AG20443 (cell line): ENCODE measurements at places on chromosomes 16 and 17.
A peak's percentile ranks its signal among the peaks of the same experiment; 100 is the strongest.

DNA sequence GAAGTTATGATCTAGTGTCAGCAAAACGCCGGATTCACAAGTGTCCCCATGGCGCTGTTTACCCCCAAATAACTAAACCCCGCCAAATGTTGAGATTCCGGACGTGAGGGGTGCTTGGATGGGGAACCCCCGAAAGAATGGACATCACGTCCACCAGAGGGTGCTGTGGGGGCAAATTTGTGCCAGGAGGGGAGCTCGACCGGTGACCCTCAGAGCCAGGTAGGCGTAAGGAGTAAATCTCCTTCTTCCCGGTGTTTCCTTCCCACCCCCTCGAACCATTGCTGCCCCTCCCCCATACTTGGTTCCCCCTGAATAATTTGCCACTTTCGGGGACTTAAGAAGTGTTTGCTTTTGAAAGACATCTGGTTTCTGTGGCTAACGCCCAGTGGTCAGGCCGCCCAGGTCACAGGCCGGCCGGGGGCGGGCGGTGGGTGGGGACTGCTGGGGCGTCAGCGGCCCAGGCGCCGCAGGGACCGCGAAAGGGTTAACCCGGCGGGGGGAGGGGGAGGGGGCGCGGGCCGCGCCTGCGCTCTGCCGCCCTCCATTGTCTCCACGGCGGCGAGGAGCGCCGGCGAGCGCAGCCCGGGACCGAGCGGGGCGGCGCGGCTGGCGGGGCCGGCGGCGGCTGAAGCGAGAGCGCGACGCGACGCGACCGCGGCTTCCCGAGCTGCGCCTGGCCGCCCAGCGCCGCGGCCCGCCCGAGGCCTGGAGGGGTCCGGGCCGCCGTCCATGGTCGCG lies at the start of gene ZNRF1:
TSS of gene ZNRF1 (plus strand) at position 544 of the 738 bp plus-strand sequence. CDS start 648 bp downstream, outside the sequence.
- DNase-seq = peak; percentile 98

- no peak for DNase-seq
Observed at GRCh38 chr16:83517398-83517797, 290.4 kb upstream of the HSBP1 start.

DNA sequence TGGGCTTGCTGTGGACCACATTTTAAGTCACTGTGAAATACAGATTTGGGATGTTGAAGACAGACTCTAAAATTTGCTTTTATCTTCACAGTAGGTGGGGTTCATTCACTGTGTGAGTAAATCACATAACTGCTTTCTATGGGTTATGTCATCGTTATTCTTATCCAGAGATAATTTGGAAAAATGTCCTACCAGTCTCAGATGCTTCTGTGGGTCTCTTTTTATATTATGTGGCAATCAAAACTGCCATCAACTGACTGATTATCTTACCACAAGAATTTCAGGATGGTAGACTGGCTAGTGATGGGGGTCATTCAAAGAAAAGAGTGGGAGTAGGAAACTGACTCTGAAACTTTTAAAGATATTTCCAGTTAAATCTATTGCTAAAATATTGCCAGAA lies 3.1 kb downstream of the HSBP1 start:
- no peak for DNase-seq

DNA sequence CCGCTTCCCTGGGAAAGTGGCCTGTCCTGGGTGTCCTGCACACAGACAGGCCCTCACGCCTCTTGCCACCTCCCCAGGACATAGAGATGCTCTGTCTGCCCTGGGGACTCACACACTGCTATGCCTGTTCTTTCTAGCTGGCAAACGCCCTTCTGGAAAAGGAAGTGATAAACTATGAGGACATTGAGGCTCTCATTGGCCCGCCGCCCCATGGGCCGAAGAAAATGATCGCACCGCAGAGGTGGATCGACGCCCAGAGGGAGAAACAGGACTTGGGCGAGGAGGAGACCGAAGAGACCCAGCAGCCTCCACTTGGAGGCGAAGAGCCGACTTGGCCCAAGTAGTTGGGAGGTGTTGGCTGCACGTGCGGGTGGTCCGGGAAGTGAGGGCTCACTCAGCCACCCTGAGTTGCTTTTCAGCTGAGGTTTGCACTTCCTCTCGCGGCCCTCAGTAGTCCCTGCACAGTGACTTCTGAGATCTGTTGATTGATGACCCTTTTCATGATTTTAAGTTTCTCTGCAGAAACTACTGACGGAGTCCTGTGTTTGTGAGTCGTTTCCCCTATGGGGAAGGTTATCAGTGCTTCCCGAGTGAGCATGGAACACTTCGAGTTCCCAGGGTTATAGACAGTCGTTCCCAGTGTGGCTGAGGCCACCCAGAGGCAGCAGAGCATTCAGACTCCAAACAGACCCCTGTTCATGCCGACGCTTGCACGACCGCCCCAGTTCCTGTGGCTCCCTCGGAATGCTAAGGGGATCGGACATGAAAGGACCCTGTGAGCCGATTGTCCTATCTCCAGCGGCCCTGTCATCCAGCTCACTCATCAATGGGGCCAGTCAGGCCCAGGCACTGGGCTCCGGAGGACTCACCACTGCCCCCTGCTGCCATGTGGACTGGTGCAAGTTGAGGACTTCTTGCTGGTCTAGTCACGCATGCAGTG lies 3.5 kb upstream of the RPL13 start:
- DNase-seq = peak; percentile 88

DNA sequence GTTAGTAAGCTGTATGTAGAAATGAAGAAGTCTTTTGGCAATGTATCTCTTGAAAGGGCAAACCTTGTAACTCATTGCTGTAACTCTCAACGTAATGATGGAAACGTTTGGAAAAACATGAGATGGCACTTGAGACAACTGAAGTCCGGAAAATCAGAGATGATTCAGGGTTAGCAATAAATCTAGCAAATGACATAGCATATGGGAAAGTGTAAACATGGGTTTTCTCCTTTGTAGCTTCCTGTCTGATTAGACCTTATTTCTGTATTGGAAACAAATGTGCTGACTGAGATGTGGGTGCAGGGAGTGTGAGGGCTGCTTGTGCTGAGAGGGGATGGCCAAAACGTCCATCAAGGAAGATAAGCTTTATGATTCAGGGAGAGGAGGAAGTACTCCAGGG lies 110.7 kb upstream of the FAM20A start:
- no peak for DNase-seq

- no peak for DNase-seq
Observed at GRCh38 chr17:12806630-12807029, 17.3 kb downstream of the ARHGAP44 start.
